ENCODE measurements at places on chromosomes 2 and 18.

GRCh38 chr2:177252808-177253531 is 11.6 kb downstream of the NFE2L2 start:
- no peak for DNase-seq

GRCh38 chr2:205747829-205748386 is 65.6 kb downstream of the NRP2 start:
- DNase-seq: no peak

GRCh38 chr2:241048149-241048948 is 49.9 kb downstream of the SNED1 start:
- no peak for DNase-seq

- no peak for DNase-seq
Measured at GRCh38 chr18:79687806-79688205, 8.2 kb downstream of the CTDP1 start.

GRCh38 chr2:10658914-10659257 is 30.9 kb downstream of the NOL10 start:
- no peak for DNase-seq

- no peak for DNase-seq
Measured at GRCh38 chr18:75249672-75250470, 39.3 kb downstream of the TSHZ1 start.

Measured in stimulated activated CD8-positive, alpha-beta memory T cell treated with anti-CD3 and anti-CD28 coated beads, Interleukin-4, amount 100 ng/mL, for 4 hours (primary cell).